Stimulated activated CD8-positive, alpha-beta memory T cell treated with anti-CD3 and anti-CD28 coated beads, Interleukin-2, amount 100 ng/mL, for 1 hour (primary cell): ENCODE measurements at places on chromosomes 11 and 22.

DNA sequence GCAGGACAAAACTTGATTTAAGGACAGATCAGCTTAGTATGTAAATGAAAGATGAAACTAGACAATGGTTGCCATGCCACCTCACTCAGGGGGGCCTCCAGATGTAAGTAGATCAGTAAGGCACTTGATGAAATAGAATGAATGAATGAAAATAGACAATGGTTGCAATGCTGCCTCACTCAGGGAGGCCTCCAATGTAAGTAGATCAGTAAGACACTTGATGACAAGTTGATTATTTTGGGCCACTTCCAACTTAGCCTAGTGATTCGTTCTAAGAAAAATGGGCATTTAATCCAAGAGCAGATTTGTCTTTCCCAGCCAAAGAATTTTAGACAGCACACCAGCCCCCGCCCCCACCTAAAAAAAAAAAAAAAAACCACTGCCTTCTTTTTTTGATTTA lies 19.2 kb upstream of the SLC5A12 start:
- no peak for DNase-seq

DNA sequence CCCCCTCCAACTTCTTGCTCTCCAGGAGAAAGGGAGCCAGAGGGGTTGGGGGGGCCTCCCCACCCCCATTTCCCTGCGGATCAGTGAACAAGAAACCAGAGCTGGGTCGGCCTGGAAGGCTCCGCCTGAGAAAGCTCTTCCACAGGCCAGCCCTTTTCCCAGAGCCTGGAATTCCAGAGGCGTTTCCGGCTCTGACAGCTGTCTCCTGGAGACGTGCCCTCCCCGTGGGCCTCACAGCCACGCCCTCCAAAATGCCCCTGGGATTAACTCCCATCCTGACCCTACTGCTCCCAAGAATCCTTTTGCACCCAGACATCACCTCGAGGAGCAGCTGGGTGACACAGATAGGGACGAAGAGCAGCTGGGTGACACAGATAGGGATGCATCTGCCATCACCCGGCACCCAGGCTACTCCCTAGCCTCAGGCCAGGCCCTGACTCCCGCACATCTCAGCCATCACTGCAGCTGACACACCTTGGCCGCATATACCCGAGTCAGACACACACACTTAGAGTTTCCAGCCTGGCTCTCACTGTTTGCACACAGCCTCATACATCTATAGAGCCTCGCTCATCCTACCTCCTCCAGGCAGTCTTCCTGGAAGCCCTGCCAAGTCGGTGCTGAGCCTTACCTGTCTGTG lies 7.6 kb upstream of the CDC42EP1 start:
- no peak for DNase-seq

DNA sequence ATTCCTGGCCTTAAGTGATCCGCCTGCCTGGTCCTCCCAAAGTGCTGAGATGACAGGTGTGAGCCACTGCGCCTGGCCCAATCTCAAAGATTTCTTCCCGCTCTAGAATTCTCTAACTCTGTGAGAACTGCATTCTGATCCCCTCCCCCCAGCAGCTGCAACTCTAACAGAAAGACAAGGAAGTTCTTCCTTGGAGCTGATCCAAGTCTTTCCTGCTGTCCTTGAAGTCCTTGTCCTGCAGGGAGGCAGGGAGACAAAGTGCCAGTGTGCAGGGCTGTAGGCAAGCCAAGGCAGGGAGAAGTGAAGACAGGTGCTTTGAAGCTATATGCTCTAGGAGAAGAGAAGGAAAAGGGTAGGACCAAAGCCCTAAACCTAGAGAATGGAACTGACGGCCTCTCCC lies 9.5 kb upstream of the GGA1 start:
- no peak for DNase-seq

DNA sequence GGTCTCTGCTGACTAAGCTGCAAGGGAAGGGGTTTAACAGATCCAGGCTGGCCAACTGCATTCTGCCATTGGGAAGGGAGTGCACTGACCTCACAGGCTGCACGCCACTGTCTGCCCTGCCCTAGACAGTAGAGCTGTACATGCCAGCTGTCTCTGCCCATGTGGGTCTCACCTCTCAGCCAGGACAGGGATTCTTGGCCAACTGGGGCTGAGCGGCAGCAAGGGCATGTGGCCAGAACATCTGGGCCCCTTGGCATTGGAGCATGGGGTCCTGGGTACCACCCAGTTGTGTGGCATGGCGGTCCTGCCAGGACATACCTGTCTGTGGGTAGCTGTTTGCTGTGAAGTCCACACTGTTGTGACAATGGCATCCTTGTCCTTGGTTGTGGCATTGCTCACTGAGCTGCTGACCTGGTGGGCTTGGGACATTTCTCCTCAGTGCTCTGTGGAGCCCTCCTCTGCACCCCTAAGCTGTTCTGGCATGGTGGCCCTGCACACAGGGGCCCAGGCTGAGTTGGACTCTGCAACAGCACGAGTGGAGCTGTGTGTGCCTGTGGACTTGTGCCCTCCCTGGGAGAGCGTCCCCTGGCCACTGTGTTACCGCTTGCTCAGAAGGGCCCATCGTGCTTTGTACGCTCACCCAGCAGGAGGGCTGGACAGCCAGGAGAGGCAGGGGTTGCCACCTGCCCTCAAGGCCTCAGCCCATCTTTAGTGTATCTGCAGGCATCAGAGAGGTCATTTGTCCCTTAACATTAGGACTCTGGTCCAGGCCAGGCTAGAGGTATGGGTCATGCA lies 46.7 kb downstream of the MED15 start:
- DNase-seq, result no peak

DNA sequence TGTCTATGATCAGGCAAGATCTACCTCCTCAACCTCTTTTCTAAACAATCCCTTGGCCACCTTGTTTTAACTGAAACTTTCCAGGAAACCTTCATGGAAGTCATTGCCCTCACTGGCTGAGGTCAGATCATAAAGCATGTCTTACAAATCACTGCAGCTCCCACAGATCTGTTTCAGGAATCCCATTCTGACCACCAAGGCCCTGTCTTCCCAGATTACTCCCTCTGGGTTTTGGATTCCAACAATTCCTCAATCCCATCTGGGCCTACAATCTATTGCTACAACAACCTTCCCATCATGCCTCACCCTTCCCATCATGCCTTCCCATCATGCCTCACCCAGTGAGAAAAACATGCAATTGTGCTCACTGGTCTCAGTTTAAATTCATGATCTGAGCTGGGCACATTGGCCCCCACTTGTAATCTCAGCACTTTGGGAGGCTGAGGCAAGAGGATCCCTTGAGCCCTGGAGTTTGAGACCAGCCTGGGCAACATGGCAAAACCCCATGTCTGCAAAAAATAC lies 15.9 kb downstream of the ADAMTS15 start:
- no peak for DNase-seq

- no peak for DNase-seq
These were observed 76.0 kb upstream of the WNT7B start for GRCh38 chr22:46052801-46053562.

DNA sequence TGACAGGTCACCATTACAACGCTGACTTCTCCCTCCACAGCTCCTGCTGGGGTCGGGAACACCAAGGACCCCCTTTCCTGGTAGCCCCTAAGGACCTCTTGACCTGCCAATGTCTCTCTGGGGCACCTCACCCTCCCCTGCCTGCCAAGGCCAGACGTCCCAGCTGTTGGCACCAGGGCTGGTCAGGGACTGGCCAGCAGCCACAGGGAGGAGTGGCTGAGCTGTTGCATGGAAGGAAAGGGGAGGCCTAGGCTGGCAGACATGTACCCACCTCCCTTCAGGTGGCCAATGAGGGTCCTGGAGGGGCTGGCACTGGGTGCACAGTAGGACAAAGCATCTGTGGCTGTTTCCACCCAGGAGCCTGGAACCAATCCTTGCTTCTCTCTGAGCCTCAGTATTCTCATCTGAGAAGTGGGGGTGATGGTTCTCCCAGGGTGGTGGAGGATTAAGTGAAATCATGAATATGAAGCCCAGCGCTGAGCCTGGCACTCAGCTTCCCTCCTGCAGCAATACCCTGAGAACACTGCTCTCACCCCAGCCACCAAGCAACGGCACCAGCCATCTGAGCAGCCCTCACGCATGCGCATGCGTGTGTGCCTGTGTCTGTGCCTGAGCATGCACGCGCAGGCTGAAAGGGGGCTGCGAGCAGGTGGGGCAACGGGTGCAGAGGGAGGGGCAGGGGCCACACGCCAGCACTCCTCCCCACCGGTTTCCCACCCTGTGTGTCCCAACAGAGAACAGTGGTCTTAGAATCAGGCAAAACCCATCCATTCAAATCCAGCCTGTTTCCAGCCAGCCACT lies 5.9 kb downstream of the KCNJ4 start:
- no peak for DNase-seq

DNA sequence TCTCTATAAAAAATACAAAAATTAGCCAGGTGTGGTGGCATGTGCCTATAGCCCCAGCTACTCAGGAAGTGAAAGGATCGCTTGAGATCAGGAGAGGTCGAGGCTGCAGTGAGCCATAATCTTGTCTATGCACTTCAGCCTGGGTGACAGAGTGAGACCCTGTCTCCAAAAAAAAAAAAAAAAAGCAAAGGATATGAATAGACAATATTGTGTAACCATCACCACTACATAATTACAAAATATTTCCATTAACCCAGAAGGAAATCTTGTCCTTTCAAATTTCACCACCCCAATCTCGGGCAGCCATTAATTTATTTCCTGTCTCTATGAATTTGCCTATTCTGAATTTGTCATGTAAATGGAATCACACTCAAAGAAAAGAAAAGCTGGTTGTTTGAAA lies 21.2 kb downstream of the RSF1 start:
- no peak for DNase-seq
